Thoracic aorta (tissue), 2 donors: ENCODE measurements at places on chromosomes 7 and 10.

DNA sequence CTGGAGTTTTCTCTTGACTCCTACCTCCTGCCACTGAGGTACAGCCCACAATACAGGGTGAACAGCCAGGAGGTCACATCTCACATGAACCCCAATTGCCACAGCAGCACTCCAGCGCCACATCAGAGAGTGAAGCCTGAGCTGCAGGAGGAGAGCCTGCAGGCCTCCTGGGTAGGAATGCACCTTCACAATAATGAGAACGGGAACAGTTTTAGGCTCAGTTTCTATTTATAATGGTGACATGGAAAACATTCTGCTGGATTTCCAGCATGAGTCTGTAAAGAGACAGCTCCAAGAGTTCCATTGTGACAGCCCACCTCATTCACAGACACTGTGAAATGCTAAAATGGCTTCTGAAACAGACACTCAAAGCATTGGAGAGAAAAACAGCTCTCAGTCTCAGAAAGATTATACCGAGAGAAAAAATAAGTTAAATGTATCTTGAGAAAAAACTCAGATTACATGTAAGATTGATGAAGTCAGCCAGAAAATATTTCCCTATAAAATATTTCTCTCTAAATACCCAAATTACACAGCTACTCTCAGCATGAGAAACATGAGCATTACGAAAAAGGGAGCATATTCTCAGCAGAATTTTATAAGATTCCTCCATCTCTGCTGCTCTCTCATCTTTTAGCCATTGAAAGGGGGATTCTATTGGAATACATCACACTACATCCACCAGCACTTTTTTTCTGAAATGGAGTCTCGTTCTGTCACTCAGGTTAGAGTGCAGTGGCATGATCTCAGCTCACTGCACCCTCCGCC is 11.3 kb downstream of the ZNF680 start:
- DNase-seq, result no peak

DNA sequence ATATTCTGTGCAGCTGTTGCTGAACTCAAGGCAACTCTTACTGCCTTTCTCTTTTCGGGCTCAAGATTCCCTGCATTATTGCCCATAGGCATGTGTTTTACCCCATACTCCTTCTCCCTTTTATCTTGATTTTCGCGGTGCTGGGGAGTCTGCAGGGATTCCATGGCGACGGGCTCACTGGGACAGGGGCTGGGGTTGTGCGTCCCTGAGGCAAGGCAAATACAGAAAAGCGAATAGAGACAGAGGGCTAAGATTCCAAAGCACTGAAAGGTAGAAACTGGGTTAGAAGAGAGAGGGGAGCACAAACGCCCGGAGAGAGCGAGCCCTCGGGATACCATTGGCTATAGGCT is 519 bp upstream of the RPP38 start:
- no peak for DNase-seq

GRCh38 chr10:52770904-52771303 is 1.7 kb downstream of the MBL2 start:
- no peak for DNase-seq

- DNase-seq, result no peak
Measured at GRCh38 chr10:24950439-24950838, 2.0 kb downstream of the PRTFDC1 start.
